Spinal cord (tissue), 10 donors: ENCODE measurements at places on chromosomes 7 and 10. TPM values are rescaled to one million over a fixed set of nuclear protein-coding genes. Genes with fewer than 3 reads are reported as not detected.

Gene TAS2R5
- polyA plus RNA-seq, result 2.4 TPM

DNA sequence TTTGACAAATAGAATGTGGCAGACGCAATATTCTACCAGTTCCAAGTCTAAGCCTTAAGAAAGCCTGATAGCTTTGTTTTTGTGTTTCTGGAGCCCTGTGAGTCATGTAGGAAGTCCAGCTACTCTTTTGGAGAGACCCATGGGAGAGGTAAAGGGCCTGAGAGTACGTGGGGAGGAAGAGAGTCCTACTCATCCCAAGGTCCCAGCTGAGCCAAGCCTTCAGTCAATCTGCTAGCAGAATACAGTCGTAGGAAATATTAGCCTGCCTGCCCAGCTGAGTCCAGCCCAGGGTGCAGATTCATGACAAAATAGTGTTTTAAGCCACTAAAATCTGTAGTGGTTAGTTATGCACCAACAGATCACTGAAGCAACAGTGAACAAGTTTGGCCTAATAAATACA lies 9.0 kb upstream of the GNA12 start:
- no peak for DNase-seq

GRCh38 chr10:67789769-67790168 lies 48.2 kb downstream of the DNAJC12 start:
- DNase-seq, result no peak

- no peak for DNase-seq
These were observed 609.9 kb downstream of the DNAJB9 start for GRCh38 chr7:109179601-109180000.

- DNase-seq, result no peak
These were observed 163.2 kb downstream of the DGKB start for GRCh38 chr7:14739168-14739840.

GRCh38 chr10:283916-284356 lies 148.7 kb downstream of the ZMYND11 start:
- no peak for DNase-seq

DNA sequence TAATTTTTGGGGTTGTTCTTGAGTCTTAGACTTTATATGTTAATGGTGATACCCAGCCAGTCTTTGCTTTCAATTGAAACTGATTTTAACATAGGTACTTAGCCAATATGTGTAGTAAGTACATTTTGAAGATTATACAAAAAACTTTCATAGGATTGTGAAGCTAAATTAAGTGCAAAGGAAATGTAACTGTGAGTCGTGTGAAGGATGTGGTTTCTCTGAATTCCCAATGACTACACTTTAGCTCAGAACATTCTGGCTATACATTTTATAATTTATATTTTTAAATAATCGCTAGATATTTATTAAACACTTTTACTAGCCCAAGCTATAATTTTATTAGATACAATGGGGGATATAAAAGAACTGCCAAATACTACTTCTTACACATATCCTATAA lies 359.3 kb downstream of the PCLO start:
- no peak for DNase-seq
